Muscle of arm (tissue), 14 donors: ENCODE measurements at places on chromosomes 6 and 20.

- DNase-seq: no peak
Observed at GRCh38 chr20:45087097-45087790, 13.7 kb downstream of the KCNS1 start.

- no peak for DNase-seq
Observed at GRCh38 chr20:56442389-56443365, 25.8 kb upstream of the RTF2 start.

- DNase-seq: peak; percentile 24
Observed at GRCh38 chr6:17863901-17864754, 123.3 kb downstream of the KIF13A start.

GRCh38 chr6:81049425-81050042 is 702.9 kb downstream of the TENT5A start:
- no peak for DNase-seq

DNA sequence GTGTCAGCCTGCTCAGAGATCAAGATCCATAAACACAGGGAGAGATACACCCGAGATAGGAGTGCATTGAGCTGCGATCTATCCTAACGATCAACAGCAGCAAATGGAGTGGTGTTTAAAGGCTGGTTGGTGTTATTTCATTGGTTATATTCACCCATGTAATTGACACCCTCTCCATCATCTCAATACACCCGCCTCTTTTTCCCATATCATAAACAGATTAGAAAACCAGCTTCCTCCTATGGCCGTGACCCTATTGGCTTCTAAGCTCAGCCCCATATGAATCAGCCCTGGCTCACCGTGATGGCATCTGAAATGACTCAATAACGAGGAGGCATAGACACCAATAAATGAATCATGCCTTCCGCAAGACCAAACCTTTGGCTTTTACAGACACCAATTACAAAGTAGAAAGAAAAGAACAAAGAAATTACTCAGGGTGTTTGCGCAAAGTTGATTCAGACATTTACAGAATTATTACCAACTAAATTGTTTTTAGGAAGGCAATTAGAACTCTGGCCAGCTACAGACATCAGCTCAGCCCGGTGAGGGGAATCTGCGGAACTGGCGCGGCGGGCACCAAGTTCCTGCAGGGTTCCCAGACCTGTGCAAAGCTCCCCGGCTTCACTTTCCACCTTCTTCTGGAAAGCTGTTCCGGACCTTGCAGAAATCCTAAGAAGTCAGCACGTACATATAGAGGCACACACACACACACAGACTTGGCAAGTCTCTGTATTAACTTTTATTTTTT is 11.5 kb downstream of the PMEPA1 start:
- DNase-seq: no peak
